Amniotic stem cell (primary cell): ENCODE measurements at places on chromosomes 5 and 9.
A peak's percentile ranks its signal among the peaks of the same experiment; 100 is the strongest.

- DNase-seq: no peak
These were observed 41.2 kb downstream of the THBS4 start for GRCh38 chr5:80076131-80077050.

DNA sequence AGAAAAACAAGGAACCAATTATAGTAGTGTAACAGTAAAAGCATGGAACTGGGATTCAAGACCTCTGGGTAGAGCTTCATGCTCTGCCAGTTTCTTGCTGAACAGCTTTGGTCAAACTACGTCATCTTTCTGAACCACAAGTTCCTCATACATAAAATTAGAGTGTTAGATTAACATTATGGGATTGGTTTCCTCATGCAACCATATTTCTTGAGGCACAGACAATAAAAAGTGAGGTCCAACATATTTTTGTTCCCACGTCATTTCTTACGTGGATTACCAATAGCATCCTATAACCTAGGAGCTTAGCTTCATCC is 354.8 kb downstream of the TMEM232 start:
- no peak for DNase-seq

DNA sequence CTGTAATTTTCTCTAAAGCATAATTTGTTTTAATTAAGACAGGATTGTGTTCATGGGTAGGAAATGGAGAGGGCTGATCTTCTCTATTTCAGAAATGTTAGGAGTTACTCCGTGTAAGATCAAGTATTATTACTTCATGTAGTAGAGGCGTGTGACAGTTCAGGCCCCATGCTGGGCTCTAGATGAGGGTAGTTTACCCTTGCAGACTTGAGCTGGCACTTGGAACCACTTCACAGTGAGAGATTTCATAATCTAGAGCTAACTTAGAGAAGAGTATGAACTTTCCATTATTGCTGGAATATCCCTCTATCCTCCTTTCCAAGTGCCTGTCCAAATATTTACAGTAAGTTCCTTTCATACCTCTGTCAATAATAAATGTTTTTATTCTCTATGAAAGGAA is 195.1 kb downstream of the PCSK5 start:
- no peak for DNase-seq

DNA sequence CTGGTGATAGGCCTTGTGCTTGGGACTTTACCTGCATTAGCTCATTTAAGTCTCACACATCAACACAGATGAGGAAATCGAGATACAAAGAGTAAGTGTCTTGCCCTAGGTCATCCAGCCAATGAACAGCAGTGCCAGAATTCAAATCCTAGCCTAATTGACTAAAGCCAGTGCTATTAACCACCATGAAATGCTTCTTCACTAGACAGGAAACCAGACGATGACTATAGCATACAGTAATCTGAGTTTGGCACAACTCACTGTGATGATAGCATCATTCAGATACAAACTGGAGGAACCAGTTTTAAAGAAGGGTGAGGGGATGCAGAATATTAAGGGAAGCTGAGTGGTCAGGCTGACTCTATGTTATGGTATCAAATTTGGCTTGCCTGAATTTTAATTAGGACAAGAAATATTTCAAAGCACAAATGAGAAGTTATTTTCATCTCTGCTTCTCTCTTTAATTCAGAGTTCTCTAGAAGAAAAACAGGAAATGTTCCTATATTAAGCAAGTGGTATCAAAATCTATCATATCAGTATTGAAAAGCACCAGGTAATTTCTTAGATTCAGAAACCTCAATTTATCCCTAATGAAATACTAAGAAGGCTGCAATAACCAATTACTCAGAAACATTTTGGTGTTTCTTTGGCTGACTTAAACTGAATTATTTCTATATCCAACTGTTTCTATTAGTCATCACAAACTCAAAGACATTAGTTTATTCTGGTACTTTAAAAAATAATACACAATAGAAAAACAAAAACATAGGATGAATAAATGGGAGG is 147.0 kb upstream of the RASA1 start:
- peak; percentile 72 for DNase-seq

GRCh38 chr9:108017671-108018070 is 528.1 kb upstream of the KLF4 start:
- no peak for DNase-seq

GRCh38 chr5:102539996-102540728 is 41.4 kb upstream of the SLCO6A1 start:
- no peak for DNase-seq

GRCh38 chr5:157721159-157721558 is 10.1 kb upstream of the THG1L start:
- no peak for DNase-seq

- no peak for DNase-seq
These were observed 1.8 kb downstream of the GZMA start for GRCh38 chr5:55104036-55104772.

DNA sequence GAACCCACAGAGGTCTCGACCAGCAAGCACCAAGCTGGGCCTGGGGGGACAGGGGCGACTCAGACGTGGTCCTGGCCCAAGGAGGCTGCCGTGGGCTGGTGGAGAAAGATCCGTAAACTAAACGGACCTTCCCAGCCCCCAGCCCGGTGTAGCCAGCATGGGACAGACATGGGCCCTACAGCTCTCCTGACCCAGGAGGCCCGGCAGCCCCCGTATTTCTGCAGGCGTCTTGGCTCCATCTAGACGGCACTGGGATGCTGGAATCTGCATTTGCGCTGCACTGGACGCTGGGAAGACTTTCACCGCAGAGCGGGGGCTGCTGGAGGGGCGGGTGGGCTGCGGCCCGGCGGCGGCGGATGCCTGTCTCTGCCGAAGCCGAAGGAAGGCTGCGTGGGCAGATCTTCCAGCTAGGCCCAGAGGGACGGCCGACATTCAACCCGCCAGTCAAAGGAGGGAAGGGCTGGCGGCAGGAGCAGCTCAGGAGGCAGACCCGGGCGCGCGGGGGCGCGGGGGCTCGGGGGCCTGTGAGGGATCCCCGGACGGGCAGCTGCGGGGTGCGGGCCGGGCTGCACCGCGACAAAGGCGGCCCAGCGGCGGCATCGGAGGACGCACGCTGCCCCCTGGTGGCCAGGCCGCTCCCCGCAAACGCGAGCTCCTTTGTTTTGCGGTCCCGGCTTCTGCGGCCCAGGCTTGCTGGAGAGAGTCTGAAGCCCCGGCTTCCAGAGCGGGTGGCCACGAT is 266.2 kb downstream of the NSG2 start:
- no peak for DNase-seq

DNA sequence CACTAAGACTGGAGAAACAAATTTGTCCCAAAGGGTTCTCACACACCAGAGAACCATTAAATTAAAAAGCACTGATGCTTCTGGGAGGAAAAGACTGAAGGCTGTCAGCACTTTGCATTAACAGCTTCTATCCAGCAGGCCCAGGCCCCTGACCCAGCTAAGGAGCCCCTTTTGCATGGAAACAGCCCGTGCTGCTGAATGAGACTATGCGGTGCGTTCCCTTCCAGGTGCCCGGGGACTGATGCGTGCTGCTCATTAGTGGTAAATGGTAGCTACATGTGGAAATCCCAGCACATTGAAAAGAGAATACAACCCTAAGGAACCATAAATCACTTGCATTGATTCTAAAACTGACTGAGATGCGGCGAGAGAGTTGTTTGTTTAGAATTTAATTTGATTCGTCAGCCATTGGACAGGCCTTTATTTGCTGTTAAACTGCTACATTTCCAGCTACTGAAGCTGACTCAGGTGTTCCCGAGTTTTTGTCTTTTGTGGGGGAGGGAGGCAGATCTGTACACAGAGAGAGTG is 351.0 kb upstream of the SLC24A2 start:
- DNase-seq: no peak

- DNase-seq: no peak
These were observed 100.6 kb downstream of the KIAA0825 start for GRCh38 chr5:94517490-94518488.

GRCh38 chr5:79263290-79263689 is 27.4 kb downstream of the JMY start:
- DNase-seq: no peak

GRCh38 chr5:169149317-169149716 is 151.6 kb downstream of the SLIT3 start:
- DNase-seq: no peak

DNA sequence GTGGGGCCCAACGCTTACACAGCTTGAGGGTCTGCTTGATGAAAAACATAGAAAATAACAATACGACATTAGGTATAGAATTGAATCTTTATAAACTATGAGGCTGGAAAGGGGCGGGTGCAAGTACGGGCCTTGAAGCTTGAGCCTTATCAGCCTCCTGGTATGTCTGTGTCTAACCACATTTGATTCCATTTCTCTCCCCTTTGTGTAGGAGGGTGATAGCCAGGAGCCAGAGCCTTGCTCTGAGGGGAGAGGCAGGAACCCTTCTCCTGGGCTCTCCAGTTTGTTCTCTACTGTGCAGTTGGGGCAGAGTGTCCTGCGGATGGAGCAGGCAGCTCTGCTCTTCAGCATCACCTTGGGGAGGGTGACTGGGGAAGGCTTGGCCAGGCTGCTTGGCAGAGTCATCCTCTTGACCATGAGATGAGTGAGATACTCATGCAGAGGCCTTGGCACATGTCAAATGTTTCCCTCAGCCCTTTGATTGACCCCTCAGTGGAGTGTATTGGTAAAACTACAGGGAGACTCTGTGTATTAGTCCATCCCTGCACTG is 153.5 kb downstream of the SEMA6A start:
- DNase-seq: no peak

DNA sequence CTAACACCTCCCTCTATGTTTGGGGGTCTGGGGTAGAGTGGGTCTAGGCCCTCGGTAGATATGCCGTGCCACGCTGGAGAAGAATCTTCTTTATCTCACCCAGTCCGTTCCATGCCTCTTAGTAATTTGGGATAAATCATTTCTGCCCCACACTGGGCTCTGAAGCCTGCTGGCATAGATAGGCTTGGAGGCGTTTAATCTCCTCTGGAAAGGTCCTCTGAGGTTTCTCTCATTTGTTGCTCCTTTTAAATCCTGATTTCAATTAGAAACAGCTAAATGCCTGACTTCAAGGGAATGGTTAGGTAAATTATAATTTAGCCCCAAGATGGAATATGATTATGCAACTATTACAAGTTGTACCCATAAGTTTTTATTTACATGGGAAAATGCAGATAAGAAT is 57.8 kb upstream of the AKNA start:
- DNase-seq: no peak

GRCh38 chr9:108933231-108933717 is 650 bp downstream of the ELP1 start:
- peak; percentile 1 for DNase-seq

DNA sequence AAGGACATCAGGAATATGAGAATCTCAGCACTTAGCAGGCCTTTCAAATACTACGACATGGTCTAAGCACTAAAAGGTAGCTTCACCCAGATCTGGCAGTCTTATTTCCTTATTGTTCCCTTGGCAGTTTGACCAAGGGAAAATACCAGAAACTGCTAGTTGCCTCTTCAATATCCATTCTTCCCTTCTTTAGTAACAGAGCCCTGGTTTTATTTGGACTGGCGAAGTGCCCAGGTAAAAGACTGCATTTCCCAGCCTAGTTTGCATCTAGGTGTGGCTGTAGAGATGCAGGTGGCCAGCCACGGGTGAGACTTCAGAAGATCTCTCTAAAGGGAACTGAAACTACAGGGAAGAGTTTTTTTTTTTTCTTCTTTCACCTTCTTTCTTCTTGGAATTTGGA is 21.6 kb downstream of the DMRT2 start:
- DNase-seq: no peak

DNA sequence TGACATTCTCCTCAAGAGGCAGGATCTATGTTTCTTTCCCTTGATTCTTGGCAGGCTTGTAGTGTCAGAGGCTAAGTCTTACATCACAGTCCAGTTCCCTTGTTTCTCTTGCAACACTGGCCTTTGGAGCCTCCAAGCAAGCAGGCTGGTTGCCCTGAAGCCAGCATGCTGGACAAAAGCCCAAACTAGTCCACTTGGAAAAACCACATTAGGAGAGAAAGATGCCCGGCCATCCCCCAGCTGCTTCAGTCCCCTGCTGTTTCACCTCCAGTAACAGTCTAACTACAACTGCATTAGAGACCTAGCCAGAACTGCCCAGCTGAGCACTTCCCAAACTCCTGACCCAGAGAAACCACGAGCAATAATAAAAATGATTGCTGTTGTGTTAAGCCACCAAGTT is 87.6 kb downstream of the ADAMTS6 start:
- no peak for DNase-seq

GRCh38 chr9:131950487-131950886 is 129.2 kb downstream of the MED27 start:
- no peak for DNase-seq

DNA sequence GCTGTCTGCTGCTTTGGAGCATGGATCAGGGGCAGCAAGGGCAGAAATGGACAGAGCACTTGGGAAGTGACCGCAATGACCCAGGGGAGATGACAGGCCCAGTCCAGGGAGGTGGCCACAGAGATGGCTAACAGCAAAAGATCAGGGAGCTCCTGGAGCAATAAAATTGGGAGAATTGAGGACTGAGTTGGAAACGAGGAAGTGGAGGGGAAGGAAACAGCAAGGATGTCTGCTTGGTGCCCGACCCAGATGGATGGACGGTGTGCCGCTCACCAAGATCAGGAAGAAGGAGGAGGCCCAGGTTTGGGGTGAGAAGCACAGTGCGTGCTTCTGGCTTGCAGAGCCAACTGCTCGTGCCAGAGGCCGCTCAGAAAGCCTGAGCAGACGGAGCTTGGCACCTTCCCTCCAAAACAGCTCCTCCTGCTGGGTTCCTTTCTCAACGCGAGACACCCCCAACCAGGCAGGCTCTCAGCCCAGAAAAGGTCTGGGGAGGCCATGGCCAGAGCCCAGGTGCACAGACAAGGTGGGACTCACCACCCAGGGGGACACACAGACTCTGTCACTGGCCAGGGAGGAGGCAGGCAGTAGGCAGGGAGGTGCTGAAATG is 1.7 kb upstream of the SLC34A1 start:
- DNase-seq: no peak

GRCh38 chr5:78593465-78593864 is 55.1 kb downstream of the LHFPL2 start:
- no peak for DNase-seq

GRCh38 chr5:60668686-60669304 is 31.2 kb downstream of the DEPDC1B start:
- no peak for DNase-seq

GRCh38 chr5:135505973-135506372 is 29.8 kb downstream of the NEUROG1 start:
- peak; percentile 19 for DNase-seq

DNA sequence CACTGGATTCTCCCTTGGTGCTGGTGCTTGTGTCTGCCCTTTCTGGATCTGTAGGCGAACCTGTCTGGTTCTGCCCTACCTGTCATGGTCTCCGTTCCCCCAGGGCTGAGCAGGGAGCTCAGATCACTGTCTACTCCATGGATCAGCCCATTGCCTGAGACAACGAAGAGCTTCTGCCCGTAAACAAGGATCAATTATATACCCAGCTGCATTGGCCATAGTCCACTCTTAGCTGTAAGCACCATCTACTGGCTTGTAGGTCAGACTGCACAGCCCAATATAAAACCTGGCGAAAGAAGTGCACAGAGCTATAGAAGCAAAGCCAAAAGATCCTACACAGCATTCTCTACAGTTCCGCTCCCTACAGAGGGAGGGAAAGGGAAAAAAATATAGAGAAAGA is 181.5 kb upstream of the RPS23 start:
- no peak for DNase-seq
